Endothelial cell (in vitro differentiated cells): ENCODE measurements at places on chromosomes 5 and 9.

GRCh38 chr5:67246108-67246507 is 49.5 kb upstream of the CD180 start:
- peak; percentile 30 for DNase-seq

GRCh38 chr5:134131578-134132350 is 17.3 kb downstream of the TCF7 start:
- no peak for DNase-seq

DNA sequence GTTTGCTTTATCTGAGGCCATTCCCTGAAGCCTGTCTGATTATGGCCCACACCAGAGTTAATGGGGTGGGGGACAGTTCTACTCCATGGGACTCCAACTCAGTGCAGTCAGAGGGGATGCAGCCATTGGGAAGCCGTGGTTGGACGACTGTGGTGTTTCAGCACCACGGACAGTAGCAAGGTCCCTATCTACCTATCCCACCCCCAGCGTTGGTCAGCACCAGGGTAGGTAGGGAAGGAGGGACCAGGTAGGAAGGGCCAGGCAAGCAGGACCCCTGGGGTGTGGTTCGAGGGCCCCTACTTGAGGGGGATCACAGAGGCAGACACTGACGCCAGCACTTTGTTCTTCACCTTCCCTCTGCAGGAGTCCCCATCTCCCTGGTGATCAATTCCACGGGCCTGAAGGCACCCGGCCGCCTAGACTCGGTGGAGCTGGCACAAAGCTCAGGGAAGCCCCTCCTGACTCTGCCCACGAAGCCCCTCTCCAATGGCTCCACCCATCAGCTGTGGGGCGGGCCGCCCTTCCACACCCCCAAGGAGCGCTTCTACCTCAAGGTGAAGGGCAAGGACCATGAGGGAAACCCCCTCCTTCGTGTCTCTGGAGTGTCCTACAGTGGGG is 33.2 kb downstream of the HMCN2 start:
- peak; percentile 36 for DNase-seq

GRCh38 chr5:135174315-135175096 is 140.5 kb upstream of the PITX1 start:
- DNase-seq, result no peak

DNA sequence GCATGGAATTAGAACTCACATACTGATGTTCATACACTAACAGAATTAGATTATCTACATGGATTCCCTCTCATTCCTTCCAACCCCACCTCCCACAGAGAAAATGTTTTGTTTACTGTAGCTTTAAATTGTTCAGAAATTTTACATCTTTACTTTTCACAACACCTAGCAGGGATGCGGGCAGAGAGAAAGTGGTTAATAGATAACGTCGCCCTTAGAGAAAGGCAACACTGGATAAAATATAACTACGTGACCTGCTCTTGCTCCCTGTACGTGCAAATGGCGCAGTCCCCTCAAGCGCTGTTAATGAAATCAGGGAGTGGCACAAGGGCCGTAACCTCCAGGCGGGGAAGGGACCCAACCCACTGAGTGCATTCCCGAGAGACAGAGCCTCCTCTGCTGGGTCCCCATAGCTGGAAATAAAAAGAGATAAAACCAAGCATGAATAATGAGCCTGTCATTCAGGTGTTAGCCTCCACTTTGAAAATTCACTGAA is 125.3 kb upstream of the DAPK1 start:
- DNase-seq, result no peak

DNA sequence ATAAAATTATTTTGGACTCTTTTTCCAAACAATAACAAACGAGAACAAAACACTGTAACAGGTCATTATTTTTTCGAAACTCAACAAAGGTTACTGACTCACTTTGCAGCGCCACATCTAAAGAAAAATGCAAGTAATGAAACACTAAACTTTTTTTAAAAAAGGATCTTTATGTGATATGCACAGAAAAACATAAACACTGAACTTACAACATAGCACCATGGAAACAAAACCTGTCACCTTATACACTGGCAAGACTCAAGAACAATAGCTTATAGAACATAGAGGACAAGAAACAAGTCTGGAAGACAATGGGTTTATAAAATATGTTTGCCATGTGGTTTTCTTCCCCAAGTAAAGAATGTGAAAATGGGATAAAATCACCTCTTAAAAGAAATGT is 85.2 kb downstream of the AUH start:
- DNase-seq, result no peak

- DNase-seq, result no peak
Measured at GRCh38 chr5:132661231-132662003, 3.4 kb downstream of the IL13 start.

- DNase-seq, result no peak
Measured at GRCh38 chr5:150215979-150216944, 26.4 kb downstream of the SLC6A7 start.

- DNase-seq, result no peak
Measured at GRCh38 chr5:119358901-119359603, 3.2 kb downstream of the TNFAIP8 start.

- no peak for DNase-seq
Measured at GRCh38 chr5:95272316-95272929, 12.5 kb downstream of the MCTP1 start.

- DNase-seq, result no peak
Measured at GRCh38 chr5:42952578-42952974, 87.5 kb downstream of the ANXA2R start.

- no peak for DNase-seq
Measured at GRCh38 chr5:40627706-40628105, 52.0 kb upstream of the PTGER4 start.

GRCh38 chr5:1315018-1315708 is 20.3 kb upstream of the TERT start:
- no peak for DNase-seq

DNA sequence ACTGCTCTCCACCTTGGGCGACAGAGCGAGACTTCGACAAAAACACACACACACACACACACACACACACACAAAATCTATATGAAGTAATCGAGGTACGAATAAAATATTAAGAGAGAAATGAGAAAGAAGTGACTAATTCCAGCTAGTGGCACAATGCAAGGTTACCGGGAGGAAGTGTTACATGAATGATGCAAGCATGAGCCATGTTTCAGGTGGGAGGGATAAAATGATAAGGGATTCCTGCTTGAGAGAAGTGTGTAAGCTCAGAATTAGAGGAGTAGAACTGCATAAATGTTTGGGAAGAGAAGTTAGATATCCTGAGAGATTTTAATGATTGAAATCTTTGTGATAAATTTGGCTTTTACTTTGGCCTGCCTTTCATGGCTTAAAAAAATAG is 18.8 kb downstream of the HAPLN1 start:
- DNase-seq, result no peak

DNA sequence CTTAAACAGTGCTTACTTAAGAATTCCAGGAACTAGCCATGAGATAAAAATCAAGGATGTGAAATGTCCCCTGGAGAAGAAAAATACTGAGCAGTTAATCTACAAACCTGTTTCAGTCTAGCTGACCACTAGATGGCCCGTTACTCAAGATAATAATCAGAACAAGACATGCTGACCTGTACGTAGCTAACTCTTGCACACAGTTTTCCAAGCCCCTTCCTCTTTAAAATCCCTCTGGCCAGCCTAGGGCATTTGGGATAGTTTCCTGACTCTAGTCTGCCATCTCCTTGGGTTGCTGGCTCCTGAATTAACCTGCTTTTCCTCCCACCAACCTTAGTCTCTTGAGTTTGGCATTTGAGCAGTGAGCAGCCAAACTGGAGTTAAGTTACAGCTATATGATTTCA is 59.2 kb upstream of the TRAF1 start:
- DNase-seq, result peak; percentile 25

DNA sequence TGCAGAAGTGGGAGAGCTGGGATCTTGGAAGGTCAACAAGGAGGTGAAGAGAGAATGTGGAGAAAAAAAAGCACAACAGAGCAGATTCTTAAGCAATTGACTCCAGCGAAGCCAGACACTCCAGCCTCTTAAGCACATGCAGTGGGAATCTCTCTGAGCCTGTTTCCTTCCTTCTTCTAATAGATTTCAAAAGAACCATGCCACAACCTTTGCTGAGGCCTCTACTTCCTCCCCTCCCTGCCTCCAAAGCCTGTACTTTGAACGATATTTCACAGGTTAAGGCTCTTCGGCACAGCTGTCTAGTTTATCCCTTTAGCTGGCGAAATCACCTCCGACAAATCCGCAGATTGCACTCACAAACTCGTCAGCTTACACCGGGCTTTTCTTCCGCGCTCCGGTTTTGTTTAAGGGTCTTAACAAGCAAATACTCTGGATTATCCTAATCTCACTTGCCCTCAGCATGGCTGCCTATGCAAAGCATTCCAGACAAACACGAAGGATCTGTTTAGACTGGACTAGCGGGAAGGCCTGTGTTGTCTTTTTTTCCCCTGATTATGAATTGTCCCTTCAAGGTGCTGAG is 211.6 kb upstream of the PANK3 start:
- DNase-seq, result no peak

DNA sequence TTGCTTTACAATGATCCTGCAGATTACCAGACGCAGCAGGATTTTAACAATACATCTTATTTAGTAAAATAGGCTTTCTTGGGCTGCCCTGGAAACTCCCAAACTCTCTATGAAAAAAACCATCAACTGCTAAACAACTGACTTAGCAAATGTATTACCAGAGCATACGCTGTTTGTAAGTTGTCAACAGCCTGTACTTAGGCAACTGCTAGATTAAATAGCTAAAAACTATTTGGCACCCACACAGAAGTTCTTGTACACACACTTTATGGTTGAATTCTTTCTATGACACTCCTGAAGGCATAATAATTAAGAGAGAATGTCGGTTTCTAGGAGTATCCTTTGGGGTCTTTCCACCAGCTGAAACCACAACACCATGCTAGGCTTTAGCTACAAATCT is 123.9 kb downstream of the FBXO38 start:
- DNase-seq, result no peak

DNA sequence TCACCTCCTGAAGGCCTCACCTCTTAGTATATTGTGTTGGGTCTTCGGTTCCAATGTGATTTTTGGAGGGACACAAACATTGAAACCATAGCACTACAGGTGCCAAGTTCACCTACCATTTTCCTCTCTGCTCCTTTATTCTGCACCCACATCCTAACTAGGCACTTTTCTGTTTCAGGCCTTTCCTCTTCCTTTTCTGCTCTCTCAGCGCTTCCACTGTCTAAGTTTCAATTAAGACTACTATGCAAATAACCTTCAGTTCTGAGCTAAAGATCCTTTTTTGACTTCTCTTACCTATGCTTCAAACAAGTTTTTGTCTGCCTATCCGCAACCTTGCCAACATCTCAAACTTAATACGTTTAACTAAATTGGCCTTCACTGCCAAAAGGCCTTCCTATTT is 25.4 kb upstream of the ZFYVE16 start:
- no peak for DNase-seq

- DNase-seq, result no peak
Measured at GRCh38 chr9:36150574-36151315, 14.2 kb downstream of the GLIPR2 start.

DNA sequence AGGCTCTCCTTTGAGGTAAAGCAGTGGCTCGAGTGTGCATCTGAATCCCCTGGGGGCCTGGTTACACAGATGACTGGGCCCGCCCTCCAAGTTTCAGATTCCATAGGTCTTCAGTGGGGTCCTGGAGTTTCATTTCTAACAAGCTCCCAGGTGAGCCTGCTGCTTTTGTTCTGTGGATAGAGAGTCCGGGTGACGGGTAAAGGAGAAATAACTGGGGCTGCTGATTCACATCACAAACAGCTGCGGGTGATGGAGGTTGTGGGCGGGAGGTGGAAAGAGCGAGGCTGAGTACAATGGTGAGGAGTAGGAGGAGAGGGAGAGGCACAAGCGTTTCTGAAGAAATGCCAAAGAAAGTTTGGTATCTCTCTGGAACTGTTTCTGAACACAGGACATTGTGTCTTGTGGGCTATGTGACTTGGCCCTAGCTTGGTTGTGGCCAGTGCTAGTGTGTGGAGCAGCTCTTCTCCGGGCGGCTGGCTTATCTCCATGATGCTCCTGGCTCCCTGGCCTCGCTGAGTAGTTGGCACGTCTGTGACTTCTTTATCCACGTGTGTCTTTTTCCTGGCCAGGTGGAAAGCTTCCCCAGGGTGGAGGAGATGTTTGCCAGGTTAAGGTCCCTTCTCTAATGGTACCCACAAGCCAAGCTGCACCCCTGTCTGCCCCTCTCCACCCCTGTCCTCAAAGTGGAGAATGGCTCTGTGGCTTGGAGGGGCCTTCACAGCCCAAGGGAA is 61.7 kb downstream of the HSPA4 start:
- DNase-seq, result no peak

GRCh38 chr5:126926187-126926586 is 104.2 kb downstream of the MARCHF3 start:
- DNase-seq, result no peak

GRCh38 chr5:133123297-133123696 is 71.5 kb downstream of the HSPA4 start:
- no peak for DNase-seq

- no peak for DNase-seq
Measured at GRCh38 chr5:4348423-4348822, 752.8 kb downstream of the IRX1 start.

- no peak for DNase-seq
Measured at GRCh38 chr9:29129763-29130162, 1556.5 kb upstream of the C9orf72 start.

GRCh38 chr5:81232464-81233079 is 550 bp upstream of the CKMT2 start:
- DNase-seq, result no peak

GRCh38 chr9:38677660-38678303 is 42.2 kb downstream of the FAM240B start:
- DNase-seq, result no peak

- no peak for DNase-seq
Measured at GRCh38 chr9:131320031-131320685, 30.6 kb downstream of the PLPP7 start.

DNA sequence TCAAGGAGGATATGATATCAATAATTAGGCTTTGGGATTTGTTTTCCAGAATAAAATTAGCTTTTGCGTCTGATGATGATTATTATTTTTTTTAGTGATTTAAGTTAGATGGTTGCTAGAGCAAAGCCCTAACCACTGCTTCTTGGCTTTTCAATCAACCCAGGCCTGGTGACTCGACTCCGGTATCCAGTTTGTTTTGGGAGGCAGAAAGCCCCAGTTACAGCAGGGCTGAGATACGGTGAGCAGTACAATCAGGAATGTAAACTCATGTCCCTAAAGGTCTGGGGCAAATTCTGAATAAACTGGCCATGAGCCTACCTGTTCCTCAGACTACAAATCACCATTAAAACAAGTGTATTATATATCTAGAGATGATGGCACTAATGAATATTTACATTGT is 24.4 kb upstream of the CYFIP2 start:
- DNase-seq, result no peak
